ENCODE measurements at places on chromosomes 13 and 19.

- no peak for DNase-seq
These were observed 13.8 kb upstream of the COG6 start for GRCh38 chr13:39641645-39642044.

GRCh38 chr13:51804295-51805172, 571 bp upstream of the DHRS12 start:
- DNase-seq, result no peak

DNA sequence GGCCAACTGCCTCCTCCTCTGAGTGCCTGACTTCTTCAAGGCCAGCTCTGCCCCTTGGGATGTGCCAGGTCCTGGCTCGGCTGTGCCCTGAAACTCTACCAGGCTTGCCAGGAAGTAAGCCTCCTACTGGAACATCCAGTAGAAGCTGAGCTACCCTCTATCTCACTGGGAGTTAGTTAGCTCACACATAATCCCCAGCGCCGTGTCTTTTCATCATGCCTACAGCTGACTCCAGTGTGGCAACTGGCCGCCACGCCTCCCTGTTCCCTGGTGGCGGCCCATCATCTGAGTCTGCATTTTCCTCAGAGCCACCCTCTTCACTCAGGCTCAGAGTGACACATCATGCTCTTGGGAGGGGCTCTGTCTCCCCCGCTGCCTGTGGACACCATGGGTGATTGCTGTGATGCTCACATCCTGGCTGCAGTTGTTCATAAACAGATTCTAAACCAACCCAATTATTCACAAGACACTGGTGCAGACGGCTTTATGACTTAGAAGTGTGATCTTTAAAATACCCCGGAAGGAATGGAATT, 131.9 kb upstream of the IRS2 start:
- DNase-seq, result no peak

DNA sequence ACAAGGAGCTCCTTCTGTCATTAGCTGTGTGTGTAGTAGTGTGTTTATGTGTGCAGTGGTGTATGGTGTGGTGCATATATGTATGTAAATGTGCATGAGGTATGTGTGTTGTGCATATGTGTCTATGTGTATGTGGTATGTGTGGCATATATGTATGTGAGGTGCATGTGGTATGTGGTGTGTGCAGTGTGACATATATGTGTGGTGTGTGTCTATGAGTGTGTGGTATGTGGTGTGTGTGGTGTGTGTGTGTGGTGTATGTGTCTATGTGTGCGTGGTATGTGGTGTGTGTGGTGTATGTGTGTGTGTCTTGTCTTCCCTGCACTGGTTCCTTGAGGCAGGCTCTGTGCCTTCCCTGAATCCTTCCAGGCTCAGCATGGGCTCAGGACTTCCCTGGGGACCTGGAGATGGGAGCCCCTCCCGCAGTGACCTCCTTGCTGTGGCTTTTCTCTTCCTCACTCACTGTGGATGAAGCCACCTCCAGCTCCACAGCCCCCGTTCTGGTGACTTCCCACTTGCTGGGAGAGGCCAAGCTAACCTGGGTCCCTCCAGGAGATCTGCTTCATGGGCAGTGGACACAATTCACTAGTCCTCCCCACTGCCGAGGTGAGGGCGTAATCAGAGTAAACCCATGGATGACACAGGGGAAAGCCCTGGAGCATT, 64.2 kb downstream of the CCDC70 start:
- no peak for DNase-seq

DNA sequence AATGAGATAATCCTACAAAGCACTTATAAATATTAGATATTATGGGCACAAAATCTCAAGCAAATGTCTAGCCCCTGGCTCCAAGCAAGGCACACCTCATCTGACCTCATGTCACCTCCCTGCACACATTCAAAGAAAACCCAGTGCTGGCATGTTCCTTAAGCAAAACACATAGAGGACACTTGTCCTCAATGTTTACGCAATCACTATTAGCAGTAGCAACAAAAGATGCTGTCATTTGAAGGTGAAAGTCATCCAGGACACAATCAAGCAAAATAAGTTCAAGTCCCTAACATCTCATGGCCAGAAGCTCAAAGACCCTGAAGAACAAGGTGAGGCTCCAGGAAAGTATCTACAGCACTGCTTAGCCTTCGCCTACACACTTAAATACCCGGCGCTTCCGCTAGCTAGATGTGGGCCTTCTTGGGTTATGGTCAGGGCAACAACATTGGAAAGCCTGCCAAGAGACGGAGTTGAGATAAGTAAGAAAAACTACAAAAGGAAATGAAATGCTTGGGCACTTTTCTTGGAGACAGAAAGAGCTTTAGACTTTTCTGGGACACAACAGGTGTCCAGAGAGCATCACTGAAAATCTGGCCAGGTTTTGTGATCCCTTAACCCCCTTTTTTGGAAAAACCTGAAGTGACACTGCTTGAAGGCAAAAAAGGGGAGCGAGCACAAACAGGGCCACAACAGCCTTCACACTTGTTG, 85.7 kb downstream of the FOXO1 start:
- DNase-seq, result no peak

Measured in stimulated activated CD4-positive, alpha-beta T cell treated with anti-CD3 and anti-CD28 coated beads, Interleukin-2, amount 100 ng/mL, for 48 hours (primary cell).